ENCODE measurements at places on chromosomes 4 and X. TPM values are rescaled to one million over a fixed set of nuclear protein-coding genes. Genes with fewer than 3 reads are reported as not detected.

Gene HSD17B13
- not detected for total RNA-seq

Gene NRK
- total RNA-seq: 1.8 TPM

Gene ZAR1
- total RNA-seq: not detected

Gene PDE6B
- 0.32 TPM for total RNA-seq

Gene PRR32
- not detected for total RNA-seq

Gene PDZD4
- total RNA-seq: 1.3 TPM

Gene OPHN1
- total RNA-seq: 3.2 TPM

Gene TKTL1
- 0.26 TPM for total RNA-seq

Gene KIAA1210
- total RNA-seq: not detected

Gene GIMD1
- not detected for total RNA-seq

Gene BST1
- total RNA-seq: 1.2 TPM

Gene RIPPLY1
- total RNA-seq: 0.20 TPM

Gene SHROOM4
- 5.1 TPM for total RNA-seq

Gene BTK
- total RNA-seq: 1.2 TPM

Gene IBSP
- total RNA-seq: not detected

Gene RNF113A
- 9.7 TPM for total RNA-seq

Gene SPANXB1
- total RNA-seq: not detected

All from psoas muscle (tissue), 8 donors.